ENCODE measurements at places on chromosomes 2 and 18.

DNA sequence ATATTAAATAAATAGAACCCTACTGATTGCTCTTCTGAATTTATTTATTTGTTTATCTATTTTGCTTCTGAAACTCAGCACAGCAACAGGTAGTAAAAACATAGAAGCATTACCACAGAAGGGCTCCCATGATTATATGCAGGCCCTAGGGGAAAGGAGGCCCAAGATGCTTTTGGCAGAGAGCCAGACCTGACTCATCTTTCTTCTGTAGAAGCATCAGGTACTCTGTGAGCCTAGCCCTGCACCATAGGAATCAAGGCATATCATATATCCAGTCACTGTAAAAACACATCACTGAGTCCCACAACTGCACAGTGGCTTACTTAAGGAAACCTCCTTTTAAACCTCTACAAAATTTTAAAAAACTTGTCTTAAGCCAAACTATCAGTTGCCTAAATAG is 1.8 kb downstream of the SCN9A start:
- no peaks in the 10 kb centered on the region for H3K36me3 ChIP-seq
- H3K27me3 ChIP-seq, result no peaks in the 10 kb centered on the region
- H3K27ac ChIP-seq, result no peak overlapping the region
- H3K4me1 ChIP-seq, result no peaks in the 10 kb centered on the region
- H3K4me3 ChIP-seq, result no peak overlapping the region

- no peak overlapping the region for H3K4me3 ChIP-seq
- DNase-seq, result no peak
- H3K27ac ChIP-seq, result no peak overlapping the region
- H3K36me3 ChIP-seq, result no peaks in the 10 kb centered on the region
- H3K4me1 ChIP-seq, result no peaks in the 10 kb centered on the region
- H3K27me3 ChIP-seq, result no peaks in the 10 kb centered on the region
Observed at GRCh38 chr2:332592-332991, 44.7 kb upstream of the ALKAL2 start.

DNA sequence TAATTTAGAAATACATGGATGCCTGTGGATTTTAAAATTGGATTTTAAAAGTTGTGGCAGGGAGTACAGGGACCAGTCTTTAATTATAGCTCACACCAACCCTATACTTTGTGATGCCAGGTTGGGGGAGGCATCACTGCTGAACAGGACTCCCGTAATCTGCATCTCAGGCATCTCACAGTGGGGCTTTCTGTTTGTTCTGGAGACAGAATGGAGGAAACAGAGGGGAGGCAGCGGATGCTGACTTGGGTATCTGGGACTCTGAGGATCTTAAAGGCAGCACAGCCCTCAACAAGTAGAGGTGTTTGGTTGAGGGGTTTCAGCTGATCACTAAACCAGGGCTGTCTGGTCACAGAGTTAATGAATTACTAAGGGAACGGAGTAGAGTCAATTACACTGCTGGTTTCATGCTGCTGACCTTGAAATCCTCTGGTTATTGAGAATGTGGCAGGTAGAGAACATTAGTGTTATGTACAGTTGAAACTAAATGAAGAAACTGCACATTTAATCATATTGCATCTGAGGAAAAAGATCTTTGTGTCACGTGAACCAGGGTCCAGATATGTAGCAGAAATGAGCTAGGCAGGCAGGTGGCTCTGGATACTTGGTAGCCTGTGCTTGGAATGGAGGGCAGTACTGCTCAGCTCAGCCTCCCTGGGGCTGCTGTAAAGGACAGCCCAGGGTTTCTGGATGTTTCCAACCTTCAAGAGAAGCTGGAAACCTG is 40.3 kb downstream of the FHOD3 start:
- no peaks in the 10 kb centered on the region for H3K4me1 ChIP-seq
- no peak overlapping the region for H3K4me3 ChIP-seq
- H3K27ac ChIP-seq, result no peak overlapping the region
- no peak for DNase-seq

DNA sequence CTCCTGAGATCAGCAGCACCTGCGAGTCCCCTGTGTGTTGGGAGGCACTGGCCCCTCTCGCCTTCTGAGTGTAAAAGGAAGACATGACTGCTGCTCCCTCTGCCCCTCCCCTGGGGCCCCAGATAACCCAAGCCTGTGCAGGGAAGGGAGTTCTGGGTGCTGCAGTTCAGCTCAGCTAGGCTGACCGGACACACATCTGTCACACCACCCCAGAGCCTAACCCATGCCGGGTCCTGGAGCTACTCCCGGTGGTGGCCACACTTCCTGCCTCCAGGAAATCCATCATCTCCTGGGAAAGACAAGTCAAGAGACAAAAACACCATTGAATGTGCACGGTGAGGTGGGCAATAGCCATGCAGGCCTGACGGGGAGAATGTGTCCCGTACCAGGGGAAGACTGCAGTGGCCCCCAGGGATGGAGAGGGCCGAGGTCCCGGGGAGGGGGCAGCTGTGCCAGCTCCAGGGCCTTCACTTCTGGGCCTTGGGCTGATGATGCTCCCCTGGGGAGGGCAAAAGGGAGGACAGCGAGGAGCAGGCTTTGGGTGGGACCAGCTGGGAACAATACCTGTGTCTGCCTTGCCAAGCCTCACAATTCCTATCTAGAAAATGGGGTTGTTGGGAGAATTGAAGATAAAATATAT is 210.6 kb downstream of the TFCP2L1 start:
- H3K4me3 ChIP-seq, result no peak overlapping the region
- no peak for DNase-seq
- no peak overlapping the region for H3K27ac ChIP-seq
- H3K27me3 ChIP-seq, result no peaks in the 10 kb centered on the region
- peaks cover 8% of the 10 kb centered on the region for H3K4me1 ChIP-seq
- H3K36me3 ChIP-seq, result no peaks in the 10 kb centered on the region

- peaks cover 6% of the 10 kb centered on the region for H3K36me3 ChIP-seq
- no peak for DNase-seq
- no peaks in the 10 kb centered on the region for H3K27me3 ChIP-seq
- no peak overlapping the region for H3K27ac ChIP-seq
- H3K4me1 ChIP-seq, result no peaks in the 10 kb centered on the region
Observed at GRCh38 chr2:135151615-135152014, 99.5 kb downstream of the RAB3GAP1 start.

Measured in iPS DF 6.9 (cell line).